ENCODE measurements at places on chromosomes 12 and 14.

- DNase-seq: no peak
Measured at GRCh38 chr14:31255286-31255685, 47.7 kb upstream of the HECTD1 start.

GRCh38 chr12:28802706-28803438, 346.2 kb upstream of the FAR2 start:
- DNase-seq: no peak

DNA sequence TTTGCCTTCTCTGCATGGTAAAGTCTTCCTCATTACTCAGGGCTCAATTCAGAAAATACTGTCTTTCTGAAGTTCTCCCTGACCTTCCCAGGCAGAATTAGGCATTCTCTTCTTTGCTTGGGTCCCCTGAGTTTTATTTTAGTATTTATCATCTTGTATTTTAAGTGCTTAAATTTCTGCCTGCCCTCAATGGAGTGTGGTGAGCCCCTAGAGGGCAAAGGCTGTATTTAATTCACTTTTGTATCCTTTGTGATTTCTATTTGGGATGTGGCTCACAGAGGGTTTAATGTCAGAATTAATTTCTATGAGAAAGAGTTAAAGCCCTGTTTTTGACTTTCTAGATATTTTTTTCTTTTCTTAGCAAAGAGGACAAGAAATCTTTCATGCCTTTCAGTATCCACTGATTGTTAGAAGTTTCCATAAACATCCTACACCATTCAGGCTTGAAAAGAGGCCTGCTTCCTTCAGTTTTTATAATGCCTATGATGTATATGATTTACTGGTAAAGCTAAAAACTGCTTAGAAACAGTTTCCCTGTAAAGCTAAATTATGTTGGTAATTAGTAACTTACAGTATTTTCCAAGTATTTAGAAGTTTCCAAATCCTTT, 55.6 kb upstream of the PTPRB start:
- DNase-seq: peak; percentile 55

DNA sequence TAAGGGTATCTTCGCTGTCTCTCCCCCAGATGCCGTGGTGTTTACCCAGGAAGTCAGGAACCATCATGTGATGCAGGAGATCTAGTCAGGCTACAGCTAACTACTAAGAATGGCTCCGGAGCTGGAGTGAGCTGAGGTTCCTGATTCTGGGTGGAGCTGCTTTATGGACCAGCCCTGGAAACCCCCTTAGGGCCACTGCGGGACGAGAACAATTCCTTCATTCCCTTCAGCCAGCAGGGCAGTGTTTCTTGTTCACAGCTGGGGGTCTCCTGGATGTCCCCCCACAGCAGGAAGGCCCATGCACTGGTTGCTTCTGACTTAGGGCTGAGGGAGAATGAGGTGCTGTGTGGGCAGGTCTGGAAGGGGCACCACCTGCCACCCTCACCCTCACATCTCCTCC, 199.3 kb downstream of the ADGRD1 start:
- DNase-seq: no peak

DNA sequence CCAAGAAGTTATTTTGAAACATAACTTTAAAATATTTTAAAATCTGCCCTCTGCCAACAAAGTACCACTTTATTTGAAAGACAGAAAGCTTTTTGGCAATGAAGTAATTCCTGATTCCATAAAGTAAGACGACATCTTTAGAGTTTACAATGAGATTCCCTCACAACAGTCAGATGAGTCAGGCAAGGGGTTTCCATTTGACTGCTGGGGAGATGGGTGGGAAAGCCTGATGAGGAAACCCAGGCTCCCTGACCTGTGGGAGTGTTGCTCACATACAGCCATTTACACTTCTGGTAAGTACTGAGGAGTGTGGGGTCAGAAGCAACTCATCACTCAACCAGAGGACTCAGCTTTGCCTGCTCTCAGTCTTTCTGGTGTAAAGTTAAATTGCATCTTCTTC, 10.2 kb downstream of the KITLG start:
- DNase-seq: no peak

DNA sequence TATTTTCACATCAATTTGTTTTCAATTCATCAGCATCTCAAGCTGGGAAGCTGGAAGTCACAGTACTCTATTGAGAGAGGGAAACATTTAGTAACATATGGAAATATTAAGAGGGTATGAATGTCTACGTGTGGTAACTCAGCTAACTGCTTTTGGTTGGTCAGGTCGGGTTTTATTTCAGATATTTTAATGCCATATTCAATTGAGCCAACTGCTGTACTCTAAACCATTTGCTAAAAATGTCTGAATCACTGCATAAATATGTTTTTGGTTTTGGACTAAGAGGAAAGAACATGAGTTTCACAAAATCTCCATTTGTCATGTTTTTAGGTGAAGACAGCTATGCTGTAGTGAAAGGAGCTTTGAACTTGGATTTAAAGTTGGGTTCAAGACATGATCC, 18.9 kb upstream of the PPFIBP1 start:
- no peak for DNase-seq

DNA sequence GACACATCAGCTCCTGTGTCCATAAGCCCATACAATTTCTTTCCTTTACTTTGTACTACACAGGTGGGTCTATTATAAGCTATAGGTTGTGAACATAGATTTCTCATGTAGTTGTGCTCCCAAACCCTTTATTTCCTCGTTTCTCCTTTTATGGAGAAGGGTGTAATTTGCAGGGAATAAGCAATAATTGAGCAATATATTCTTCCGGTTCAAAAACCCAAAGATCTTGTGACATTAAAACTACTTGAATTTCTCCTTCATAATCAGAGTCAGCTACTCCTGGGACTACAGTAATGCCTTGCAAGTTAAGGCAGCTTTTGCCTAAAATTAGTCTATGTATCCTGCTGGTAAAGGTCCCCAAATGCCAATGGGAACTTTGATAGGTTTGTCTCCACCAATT, 19.1 kb upstream of the MAPKAPK5 start:
- no peak for DNase-seq

GRCh38 chr14:97056086-97056485, 258.9 kb downstream of the VRK1 start:
- no peak for DNase-seq

GRCh38 chr12:105417732-105418131, 87.2 kb downstream of the C12orf75 start:
- no peak for DNase-seq

GRCh38 chr14:58467575-58467974, 40.1 kb downstream of the KIAA0586 start:
- no peak for DNase-seq

- peak; percentile 75 for DNase-seq
Measured at GRCh38 chr12:116455540-116456329, 103.4 kb upstream of the MAP1LC3B2 start.

DNA sequence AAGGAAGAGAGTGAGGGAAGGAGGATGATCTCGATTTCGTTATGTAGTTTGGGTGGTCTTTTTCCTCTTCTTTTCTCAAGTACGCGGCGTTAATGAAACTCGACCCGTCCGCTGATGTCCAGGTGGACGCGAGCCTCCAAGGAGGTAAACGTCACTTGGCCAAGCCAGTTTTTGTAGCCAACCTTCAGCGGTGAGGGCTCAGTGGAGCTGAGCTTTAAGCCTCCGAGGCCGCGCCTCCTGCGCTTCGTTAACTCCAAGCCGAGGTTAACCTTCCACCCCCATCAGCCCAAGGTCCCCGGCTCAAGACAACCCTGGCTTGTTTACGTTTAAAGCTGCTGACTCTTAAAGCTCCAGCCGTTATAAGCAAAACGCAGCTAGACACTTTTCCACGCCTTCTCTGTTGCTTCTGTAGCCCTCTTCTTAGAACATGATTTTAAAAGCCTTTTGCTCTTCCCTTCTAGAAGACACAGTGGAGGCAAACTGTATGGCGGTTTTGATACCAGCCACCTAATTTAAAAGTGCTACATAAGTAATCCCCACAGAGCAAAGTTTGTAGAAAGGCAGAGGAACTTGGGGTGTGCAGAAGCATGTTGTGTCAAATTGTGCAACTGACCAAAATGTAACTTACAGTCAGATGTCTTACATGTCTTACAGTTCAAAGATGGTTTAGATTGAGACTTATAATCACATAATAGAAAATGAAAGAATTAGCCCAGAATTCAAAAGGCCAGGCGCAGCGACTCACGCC, 923 bp upstream of the ITPR2 start:
- peak; percentile 90 for DNase-seq

- no peak for DNase-seq
Measured at GRCh38 chr14:90560558-90560957, 163.7 kb downstream of the CALM1 start.

DNA sequence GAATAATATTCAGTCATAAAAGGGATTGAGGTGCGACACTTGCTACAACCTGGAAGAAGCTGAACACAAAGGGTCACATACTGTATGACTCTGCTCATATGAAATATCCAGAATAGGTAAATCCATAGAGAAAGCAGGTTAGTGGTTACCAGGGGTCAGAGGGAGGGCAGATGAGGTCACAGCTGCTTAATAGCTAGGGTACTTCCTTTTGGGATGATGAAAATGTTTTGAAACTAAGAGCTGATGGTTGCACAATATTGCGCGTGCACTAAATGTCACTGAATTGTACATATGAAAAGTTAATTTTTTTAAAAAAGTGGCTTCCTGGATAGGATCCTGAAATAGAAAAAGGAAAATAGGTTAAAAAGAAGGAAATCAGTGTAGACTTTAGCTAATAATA, 23.8 kb downstream of the NEUROD4 start:
- peak; percentile 32 for DNase-seq

DNA sequence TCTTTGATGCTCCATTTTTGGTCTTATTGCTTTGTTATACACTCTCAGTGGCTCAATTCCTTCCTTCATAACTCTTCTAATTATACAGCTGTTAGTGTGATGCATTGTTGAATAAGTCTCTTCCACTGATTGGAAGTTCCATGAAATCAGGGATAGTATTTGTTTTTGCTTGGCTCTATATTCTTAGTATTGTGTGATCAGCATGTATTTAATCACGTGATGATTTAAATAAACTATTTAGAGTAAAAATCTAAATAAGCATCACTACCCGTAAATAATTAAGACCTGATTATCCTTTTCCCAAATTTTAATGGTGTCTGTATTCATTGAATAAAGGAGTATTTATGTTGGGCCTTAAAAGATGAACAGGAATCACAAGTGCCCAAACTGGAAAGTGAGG, 355.7 kb downstream of the NPAS3 start:
- no peak for DNase-seq

- DNase-seq: no peak
Measured at GRCh38 chr12:66929121-66929520, 250.2 kb upstream of the GRIP1 start.

DNA sequence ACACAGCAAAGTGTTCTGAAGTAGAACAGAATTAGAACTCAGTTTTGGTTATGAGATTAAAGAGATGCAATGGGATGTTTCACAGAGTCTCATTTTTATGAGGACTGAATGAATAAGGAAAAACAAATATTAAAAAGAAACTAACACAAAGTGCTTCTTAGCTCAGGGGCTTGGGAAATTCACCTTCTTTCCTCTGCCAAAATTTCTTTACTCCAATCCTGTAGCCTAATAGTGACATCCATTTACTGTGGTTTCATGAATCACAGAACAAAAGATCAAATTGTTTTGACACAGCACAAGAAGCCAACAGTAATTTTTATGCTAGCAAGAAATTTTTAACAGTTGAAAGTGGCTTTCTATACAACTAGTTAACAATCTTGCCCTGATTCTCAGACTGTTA, 37.7 kb downstream of the AREL1 start:
- no peak for DNase-seq

- DNase-seq: no peak
Measured at GRCh38 chr14:61476754-61477410, 155.5 kb downstream of the PRKCH start.

DNA sequence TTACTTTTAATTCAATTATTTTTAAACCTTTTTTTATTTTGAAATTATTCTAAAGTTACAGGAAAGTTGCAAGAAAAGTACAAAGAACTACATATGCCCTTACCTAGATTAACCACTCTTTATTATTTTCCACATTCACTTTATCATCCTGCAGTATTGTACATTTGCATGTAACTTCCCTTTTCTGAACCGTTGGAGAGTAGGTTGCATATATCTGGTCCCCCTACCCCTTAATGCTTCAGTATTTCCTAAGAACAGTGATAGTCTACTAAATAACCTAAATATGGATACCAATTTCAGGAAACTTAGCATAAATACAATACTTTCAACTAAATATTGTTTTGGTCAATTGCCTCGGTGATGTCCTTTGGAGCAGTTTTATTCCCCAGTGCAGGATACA, 15.0 kb downstream of the G2E3 start:
- DNase-seq: no peak

DNA sequence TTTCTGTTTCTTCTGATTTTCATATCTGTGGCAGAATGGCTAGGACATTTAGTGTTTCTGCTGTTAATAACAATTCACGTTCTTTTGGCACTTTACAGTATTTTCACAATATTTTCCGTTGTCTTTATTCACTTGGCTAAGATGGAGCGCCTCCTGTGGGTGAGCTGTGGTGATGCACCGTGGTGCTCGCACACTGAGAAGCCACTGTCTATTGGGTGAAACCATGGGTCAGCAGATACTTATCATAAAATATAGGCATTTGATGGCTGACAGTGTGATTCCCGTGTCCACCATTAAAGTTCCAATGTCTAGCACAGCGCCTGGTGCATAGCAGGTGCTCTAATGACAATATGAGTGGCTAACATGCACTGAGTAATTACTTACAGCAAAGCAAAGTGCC, 141.8 kb downstream of the VRK1 start:
- no peak for DNase-seq

- peak; percentile 50 for DNase-seq
Measured at GRCh38 chr14:77707355-77707723, 484 bp downstream of the ALKBH1 start.
